ENCODE measurements at places on chromosomes 6 and 20.
A peak's percentile ranks its signal among the peaks of the same experiment; 100 is the strongest.

GRCh38 chr20:8837396-8837795 is 231.5 kb upstream of the PLCB4 start:
- DNase-seq, result peak; percentile 94

DNA sequence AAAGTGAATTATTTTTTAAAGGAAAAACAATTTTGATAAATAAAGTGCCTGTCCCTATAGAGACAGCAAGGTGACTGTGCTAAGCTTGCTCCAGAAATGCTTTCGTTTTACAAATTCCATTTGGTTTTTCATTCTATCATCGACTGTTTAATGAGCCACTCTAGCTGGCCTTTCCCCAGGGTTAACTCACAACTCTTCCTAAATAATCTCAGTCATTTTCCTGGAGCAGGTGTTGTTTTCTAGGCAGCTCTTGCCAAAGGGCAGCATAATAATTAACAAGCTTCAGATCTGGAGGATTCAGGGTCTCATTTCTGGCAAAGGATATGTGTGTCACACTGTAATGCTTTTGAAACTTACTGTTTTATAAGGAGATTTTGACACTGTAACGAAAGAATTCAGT is 184.2 kb downstream of the KHDC1L start:
- DNase-seq, result peak; percentile 23

DNA sequence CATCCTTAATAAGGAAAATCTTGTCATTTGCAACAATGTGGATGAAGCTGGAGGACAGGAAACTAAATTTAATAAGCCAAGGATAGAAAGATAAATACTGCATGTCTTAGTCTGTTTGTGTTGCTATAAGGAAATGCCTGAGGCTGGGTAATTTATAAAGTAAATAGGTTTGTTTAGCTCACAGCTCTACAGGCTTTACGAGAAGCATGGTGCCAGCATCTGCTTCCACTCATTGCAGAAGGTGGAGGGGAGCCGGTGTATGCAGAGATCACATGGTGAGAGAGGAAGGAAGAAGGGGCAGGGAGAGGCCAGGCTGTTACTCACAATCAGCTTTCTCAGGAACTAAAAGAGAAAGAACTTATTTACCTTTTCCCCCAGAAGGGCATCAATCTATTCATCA is 118.9 kb upstream of the SMLR1 start:
- DNase-seq, result no peak

DNA sequence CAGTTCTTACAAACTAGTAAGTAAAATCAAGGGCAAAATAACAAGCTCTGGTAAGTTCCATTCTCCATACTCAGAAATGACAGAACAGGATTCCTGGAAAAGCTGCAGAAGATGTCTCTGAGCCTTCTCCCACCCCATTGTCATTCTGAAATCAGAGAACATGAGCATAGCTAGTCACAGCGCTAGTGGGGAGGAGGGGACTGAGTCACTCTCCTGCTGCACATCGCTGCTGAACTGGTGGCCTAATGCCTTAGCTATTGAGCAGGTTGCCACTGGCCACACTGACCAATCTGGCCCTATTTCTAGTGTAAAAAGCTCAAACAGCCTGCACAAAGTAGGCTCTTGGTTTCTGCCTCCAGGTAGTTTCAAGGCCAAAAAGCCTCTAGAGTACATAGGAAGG is 26.1 kb upstream of the RIPPLY2 start:
- DNase-seq, result no peak

- no peak for DNase-seq
Measured at GRCh38 chr20:11098888-11099287, 425.1 kb upstream of the JAG1 start.

GRCh38 chr6:498795-499231 is 107.3 kb downstream of the IRF4 start:
- DNase-seq, result no peak

GRCh38 chr20:37520419-37520955 is 563 bp upstream of the NNAT start:
- no peak for DNase-seq

- no peak for DNase-seq
Measured at GRCh38 chr20:50317609-50318008, 127.0 kb downstream of the CEBPB start.

DNA sequence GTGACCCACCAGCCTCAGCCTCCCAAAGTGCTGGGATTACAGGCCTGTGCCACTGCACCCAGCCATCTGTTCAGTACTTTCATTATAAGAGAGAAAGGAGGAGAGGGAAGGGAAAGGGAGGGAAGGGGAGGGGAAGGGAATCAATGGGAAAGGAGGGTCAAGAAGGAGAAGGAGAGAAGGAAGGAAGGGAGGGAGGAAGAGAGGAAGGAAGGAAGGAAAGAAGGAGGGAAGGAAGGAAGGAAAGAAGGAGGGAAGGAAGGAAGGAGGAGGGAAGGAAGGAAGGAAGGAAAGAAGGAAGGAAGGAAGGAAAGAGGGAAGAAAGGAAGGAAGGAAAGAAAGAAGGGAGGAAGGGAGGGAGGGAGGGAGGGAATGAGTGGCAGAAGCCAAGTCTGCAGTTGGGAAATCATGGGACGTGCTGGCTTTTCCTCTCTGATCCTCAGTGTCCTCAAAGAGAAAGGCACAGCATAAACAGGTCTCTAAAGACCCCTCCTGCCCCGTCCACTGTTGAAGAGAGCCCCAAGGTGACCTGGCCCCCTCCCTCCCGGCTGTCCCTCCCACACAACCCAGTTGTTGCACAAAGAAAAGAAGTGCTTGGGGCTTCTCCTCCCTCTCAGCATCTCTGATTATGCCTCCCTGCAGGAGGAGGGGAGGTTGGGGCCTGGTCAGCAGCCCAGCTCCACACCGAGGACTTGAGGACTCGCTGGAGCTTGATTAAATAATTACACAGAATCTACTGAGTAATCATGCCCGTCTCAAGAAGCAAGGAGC is 69.1 kb upstream of the TOP1 start:
- DNase-seq, result no peak

GRCh38 chr20:55375920-55376319 is 629.4 kb downstream of the CBLN4 start:
- DNase-seq, result no peak

- DNase-seq, result no peak
Measured at GRCh38 chr6:31663961-31664789, 622 bp downstream of the GPANK1 start.

DNA sequence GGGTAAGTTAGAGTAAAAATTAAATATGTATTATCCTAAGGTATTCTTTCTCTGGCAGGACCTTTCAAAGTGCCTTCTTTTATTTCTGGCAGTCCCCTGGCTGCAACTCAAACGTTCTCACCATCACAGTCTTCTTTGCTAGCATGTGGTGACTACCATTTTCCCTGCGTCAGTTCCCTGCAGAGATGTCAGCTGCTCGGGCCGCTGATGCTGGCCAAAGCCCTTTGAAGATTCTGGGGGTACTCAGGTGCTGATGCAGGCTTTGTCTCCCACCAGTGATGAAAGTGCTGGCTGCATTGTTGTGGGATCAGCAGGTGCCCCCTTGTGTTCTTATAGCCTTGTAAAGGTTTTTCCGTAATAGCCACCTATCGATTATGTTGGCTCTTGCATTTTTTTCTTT is 140.1 kb downstream of the BTBD3 start:
- DNase-seq, result no peak

DNA sequence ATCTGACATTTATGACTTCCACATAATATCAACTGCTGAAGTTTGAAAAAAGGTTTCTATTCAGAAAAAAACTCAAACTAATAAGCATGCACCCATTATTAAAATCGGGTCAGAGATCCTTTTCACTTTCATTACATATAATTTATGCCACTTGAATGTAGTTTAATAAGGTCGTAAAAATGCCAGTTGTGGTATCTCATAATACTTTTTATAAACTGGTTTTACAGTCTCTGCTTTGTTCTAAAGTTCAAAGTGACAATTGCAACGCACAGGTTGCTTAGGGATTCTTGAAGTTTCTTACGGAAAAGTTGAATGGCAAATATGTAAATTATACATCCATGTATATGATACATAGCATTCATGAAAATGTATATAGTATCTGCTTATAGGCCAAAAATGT is 229.4 kb upstream of the CEP162 start:
- DNase-seq, result no peak

DNA sequence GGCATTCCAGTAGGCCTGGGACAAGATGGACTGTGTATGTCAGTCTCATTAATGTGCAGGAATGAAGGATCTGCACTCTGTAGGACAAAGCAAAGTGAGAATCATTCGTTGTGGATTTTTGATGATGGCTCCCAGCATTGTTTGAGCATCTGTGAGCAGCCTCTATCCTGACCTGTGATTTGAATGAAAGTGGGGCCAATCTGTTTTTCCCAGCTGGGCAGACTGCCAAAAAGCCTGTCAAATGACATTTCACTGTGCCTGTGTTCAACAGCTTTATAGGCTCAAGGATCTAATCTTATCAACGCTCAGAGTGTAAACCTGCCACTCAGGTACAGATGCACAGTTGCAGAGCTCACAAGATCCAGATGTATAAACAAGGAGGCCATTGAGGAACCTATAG is 86.7 kb upstream of the SYNDIG1 start:
- DNase-seq, result no peak

DNA sequence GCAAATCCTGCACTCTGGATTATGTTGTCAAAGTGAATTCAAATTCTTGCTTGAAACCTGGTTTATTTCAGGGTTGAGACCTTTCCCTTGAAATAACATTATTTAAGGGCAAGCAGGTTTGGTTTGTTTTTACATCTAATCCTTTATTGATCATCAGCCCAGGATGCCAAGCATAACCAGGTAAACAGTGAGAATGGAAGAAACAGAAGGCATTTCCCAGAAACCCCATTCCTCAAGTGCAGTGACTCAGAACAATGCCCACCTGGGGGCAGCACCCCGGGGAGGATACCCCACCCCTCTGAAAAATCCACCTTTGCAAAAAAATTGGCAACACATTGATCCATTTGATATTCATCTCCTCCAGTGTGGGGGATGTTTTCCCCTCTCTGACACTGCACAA is 32.5 kb downstream of the POFUT1 start:
- no peak for DNase-seq

- DNase-seq, result no peak
Measured at GRCh38 chr20:17741220-17741619, 41.5 kb downstream of the BANF2 start.

DNA sequence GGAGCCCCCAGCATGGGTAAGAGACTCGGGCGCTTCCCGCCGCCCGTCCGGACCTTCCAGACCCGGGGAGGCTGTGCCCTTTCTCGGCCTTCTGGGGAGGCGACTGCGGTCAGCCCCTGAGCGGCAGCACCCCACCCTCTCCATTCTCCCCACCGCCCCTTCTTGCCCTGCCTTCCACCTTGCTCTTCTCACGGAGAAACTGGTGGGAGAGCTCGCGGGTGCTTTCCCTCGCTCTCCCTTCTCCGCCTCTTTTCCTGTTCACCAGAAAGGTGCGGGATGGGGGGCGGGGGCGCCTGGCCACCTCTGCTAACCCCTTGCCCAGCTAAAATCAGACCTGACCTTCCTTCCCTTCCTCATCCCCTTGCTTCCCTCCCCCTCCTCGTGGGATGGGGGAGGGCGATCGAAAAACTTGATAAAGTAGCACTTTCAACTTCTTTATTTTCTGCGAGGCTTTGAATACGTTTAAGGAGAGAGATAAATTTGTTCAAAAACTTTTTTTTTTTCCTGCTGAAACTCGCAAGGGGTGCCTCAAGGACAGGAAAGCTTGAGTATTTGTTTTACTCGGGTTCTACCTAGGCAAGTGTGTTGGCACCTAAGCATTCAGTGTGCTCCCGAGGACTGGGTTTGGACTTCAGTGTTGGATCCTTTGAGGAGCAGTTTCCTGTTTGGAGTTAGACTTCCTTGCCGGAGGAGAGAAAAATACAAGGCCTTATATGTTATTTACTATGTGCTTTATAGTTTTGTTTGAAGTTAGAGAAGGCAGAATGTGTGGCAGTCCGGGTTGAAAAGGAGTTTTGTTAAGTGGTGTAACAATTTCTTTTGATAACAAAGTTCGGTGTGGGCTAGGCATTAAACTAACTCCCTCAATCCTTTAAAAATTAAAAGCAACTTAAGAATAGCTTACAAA is 897 bp downstream of the CD2AP start:
- no peak for DNase-seq

DNA sequence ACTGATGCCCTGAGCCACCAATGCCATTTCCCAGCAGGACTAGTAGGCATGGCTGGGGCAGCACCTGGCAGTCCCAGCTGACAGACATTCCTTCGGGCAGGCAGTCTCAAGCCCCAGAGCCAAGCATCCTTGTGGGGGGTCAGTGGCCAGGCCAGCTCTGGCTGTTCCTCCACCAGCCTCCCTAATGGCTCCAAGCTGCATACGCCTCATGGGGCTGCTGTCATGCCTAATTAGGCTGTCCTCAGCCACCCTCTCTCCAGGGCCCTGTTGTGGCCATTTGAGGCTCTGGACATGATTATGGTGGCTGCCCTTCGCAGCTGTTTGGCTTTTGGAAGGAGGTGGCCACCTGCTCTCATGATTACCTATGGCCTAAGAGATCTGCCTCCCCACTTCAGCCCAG is 79.4 kb downstream of the DLGAP4 start:
- no peak for DNase-seq

DNA sequence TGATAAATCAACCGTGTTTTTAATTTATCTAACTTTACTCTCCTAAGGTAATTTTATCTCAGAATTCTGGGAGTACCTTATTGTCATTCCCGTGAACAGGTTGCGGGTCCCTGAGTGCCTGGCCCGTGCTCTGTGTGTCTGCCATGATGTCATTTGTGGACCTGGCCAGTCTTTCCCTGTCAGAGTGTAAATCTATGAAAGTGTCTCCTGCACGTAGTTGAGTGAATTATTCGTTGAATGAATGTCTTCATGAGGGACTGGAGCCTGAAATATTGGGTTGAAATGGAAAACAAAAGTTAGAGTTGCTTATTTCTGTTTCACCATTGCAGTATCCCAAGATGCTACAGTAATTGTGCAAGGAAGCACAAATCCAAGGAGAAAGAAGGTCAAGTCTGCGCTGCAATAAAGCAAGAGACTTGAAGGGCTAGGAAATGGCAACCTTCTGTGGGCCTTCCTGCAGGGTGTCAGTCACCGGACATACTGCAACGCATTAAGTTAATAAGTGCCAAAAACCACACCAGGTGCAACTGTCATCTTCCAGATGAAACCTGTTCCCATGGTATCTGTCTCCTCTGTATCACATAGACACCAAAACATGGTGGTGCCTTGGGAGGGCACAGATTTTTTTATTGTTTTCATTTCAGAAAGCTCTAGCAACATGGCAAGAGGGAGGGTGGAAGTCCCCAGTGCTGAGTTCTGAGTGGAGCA is 135.5 kb downstream of the ZDHHC14 start:
- DNase-seq, result no peak

GRCh38 chr6:130369831-130370230 is 4.0 kb downstream of the TMEM200A start:
- peak; percentile 79 for DNase-seq

DNA sequence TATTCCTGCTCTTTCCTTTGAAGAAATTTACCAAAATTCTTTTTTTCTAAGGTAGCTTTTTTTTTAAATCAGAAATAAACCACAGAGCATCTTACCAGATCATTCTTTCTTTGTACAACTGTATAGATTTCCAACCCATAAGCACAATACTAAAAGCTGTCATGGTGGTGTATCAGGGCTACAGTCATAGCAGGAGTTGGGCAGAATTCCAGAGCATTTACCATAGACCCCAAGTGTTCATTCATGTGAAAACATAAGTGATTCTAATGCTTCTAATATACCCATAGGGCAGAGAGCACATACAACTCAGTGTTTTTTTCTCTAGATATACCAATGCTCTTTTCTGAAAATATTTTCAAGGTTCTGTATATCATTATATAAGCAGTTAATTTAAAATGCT is 392.5 kb downstream of the FRK start:
- DNase-seq, result no peak

Measured in epithelial cell of proximal tubule (primary cell).